Activated CD4-positive, alpha-beta T cell treated with anti-CD3 and anti-CD28 coated beads, Interleukin-2, Interleukin-6, amounts not matched to agents 100 ng/mL and 50 ng/mL, durations not matched to agents 16 hours and 8 hours (primary cell): ENCODE measurements at places on chromosomes 4 and X.

GRCh38 chr4:13833171-13833804 lies 205.8 kb upstream of the BOD1L1 start:
- no peak for DNase-seq

DNA sequence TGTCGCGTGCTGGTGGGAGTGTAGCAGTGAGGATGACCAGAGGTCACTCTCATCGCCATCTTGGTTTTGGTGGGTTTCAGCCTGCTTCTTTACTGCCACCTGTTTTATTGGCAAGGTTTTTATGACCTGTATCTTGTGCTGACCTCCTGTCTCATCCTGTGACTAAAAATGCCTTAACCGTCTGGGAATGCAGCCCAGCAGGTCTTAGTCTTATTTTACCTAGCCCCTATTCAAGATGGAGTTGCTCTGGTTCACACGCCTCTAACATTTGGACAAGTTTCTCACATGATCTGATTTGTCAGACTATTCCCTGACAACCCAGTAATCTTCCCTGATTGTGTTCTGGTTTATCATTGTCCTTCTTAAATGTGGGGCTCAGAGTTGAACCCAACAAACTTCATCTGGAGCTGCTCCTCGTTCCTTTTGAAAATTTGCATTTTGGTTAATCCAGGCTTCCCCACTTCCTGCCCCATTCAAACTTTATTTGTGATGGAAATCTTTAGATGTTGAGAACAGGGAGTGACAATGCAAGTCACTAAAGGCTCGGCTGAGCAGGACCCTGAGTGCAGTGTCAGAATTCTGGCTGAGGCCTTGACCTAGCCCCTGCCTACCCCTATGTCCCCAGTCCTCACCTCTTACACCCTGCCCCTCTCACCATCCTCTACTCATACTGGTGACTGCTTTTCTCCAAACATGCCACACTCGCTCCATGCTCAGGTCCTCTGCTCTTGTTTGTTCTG lies 226.8 kb downstream of the STIM2 start:
- no peak for DNase-seq

GRCh38 chr4:113758372-113758771 lies 3.2 kb downstream of the CAMK2D start:
- DNase-seq = no peak

GRCh38 chr4:125832161-125832560 lies 517.4 kb downstream of the FAT4 start:
- no peak for DNase-seq

DNA sequence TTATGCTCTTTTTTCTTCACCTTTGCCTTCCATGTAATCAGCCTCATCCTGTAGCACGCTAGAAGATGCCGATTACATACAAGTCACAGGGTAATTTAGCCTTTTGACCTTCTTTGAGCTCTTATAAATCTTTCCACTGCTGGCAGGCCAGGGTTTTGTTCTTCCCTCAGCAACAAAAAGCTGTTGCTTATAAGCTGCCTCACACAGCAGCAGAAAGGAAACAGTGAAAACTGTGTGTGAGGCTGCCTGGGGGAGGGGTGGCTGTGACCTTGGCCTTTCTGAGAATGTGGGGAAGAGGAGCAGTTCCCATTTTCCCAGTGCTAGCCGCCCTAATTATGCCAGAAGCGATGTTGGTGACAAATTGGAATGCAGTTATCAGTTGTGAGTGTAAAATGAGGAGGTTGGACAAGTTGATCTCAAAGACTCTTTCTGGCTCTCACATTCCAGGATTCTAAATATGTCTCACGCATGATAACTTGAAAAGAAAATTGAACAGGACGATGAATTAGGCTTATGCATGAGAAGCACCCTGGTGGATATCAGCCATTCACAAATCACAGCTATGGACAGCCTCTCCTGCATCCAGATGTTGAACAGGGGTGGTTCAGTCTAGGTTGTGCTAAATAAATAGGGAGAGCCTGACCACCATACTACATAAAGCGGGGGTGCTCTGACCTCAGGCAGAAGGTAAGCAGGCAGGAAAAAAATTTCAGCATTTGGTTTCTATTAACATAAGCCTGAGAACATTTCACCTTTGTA lies 25.7 kb downstream of the SLITRK2 start:
- no peak for DNase-seq

GRCh38 chr4:36088542-36088941 lies 155.8 kb downstream of the ARAP2 start:
- DNase-seq = no peak

DNA sequence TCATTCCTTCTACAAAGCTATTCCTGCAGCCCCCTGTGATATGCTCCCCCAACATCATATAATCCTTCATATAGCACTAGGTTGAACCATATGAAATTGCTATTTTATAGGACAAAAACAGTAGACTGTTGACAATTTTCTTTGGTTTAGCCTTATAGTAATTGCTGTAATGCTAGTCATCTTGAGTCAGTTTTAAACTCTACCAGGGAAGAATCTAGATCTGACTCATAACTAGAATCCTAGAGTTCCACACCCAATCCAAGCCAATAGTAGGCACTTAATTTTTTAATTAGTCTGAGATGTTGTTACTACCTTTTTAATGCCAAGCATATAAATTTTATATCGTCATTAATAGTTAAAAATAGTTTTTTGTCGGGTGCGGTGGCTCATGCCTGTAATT lies 136.8 kb downstream of the CHRNA9 start:
- peak; percentile 12 for DNase-seq

DNA sequence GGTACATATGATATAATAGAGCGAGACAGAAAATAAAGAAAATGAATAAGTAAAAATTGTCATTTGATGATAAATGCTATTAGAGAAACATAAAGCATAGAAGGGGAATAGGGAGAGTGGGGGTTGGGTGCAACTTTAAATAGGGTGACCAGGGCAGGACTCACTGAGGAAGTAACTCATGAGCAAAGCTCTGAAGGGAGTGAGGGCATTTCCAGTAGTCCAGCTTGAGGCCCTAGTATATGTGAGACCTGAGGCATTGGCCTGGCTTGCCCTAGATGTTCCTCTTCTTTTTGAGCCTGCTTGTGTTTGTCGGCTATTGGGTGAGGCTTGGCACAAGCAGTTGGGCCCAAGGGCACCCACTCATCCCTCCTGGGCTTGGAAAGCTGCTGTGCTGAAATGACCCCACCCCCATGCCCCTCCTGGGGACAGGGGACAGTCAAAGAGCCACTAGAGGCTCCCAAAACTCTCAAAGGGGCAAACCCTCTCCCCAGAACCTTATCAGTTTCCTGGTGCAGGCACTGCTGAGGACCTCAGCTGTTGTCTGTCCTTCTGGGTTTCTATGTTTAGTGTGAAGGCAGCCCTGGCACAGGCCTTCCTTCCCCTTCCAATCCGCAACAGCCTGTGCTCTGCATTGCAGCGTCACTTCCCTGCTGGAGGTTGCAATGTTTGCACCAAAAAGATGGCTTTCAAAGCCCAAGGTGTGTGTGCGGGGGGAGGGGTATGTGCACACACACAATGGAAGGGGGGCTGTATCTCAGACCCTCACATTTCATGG lies 40.1 kb downstream of the APLN start:
- DNase-seq = no peak

DNA sequence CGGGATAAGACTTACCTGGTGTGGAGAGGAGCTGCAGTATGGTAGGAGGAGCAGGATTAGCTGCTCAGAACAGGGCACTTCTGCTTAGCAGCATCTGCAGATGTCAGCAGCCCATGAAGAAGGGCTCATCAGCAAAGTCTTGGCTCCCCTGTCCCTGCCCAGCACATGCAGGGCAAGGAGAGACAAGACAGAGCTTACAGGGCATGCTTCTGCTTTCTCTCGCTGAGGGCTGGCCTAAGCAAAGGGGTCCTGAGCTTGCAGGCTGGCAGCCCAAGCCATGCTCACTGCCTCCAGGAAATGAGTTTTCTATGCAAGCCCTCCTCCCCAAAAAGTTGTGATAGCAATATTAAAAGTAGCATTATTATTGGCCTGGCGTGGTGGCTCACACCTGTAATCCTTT lies 39.5 kb upstream of the TAPT1 start:
- DNase-seq = no peak

GRCh38 chr4:1458581-1458980 lies 52.3 kb upstream of the NKX1-1 start:
- no peak for DNase-seq

GRCh38 chr4:16844816-16845586 lies 53.4 kb downstream of the LDB2 start:
- no peak for DNase-seq

- DNase-seq = no peak
Measured at GRCh38 chrX:39453889-39454621, 643.7 kb downstream of the BCOR start.

DNA sequence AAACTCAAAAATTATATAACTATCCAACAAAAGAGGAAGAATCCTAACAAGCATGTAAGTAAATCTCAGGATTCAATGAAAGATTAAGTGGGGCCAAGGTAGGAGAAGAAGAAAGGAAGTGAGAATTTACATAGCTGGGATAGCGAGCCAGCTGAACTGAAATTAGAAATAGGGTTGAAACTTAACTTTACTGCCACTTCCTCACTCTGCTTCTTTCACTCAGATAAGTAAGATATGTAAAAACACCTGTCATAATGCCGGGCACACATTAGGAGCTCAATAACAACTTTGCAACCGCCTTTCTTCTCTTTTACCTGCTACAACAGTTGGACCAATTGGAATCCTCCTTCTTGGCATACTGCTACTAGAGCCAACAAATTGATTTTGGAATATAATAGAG lies 129.4 kb downstream of the CNKSR2 start:
- no peak for DNase-seq

DNA sequence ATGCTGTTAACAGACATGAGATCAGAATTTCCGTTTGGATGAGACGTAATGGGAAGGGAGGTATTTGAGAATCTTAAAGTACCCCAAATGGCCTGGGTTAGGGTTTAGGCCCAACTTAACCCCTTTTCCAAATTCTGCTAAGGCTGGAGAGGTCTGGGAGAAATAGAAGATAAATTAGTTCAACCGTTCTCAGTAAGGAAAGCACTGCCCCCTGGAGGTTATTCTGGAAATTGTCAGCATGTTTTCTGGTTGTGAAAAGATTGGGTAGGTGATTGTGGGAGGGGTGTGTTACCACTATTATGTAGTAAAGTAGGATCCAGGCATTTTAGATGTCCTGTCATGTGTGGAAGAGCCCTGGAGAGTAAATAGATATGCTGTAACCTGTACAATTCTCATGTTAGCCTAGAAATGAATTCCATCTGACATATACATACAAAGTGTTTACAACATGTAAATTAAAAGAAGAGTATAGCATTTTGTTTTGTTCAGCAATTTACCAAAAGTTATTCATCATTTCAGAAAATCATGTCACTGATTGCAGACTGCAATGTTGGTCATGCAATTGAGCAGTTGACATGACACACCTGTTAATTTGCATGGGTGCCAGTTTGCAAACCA lies 26.8 kb upstream of the GRXCR1 start:
- DNase-seq = peak; percentile 71

GRCh38 chrX:97332963-97333362 lies 449.3 kb downstream of the RPA4 start:
- DNase-seq = no peak

- no peak for DNase-seq
Measured at GRCh38 chrX:128458888-128459287, 406.7 kb upstream of the ACTRT1 start.

DNA sequence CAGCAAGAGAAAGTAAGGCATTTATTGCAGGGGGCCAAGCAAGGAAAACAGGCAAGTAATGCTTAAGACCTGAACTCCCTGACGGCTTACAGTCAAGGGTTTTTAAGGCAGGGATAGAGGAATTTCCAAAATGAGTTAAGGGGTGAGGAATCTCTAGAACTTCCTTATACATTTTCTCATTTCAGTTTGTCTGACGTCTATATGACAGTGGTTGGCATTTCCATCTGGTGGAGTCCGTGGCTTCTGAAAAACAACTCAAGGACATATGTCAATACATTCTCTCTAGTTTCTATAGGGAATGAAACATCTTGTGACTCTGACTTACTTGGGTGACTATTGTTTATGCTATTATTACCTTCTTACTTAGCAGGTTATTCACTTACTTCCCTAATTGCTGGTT lies 19.3 kb upstream of the GUCY2F start:
- no peak for DNase-seq

GRCh38 chr4:41360214-41360920 lies 103.6 kb downstream of the UCHL1 start:
- DNase-seq = no peak

DNA sequence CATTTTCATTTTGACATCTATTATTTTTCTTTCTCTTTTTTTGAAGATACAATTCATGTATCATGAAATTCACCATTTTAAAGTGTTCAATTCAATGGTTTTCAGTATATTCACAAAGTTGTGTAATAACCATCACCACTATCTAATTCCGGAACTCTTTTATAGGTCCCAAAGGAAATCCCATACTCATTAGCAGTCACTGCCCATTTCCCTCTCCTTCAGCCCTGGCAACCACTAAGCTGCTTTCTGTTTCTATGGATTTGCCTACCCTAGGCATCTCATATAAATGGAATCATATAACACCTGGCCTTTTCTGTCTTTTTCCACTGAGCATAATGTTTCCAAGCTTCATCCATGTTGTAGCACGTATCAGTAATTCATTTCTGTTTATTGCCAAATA lies 3.2 kb upstream of the FGF2 start:
- no peak for DNase-seq

DNA sequence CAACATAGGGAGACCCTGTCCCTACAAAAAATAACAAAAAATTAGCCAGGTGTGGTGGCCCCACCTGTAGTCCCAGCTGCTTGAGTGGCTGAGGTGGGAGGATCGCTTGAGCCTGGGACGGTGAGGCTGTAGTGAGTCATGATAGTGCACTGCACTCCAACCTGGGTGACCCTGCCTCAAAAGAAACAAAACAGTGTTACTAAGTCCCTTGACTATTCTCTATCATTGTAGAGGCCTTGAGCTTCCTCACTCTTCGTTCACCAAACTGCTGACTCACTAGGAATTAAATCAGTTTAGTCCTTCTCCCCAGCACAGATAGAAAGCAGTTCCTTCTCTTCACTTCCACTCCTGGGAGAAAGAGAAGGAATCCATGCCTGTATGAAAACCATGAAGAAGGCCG lies 14.5 kb downstream of the CDS1 start:
- DNase-seq = no peak

- DNase-seq = no peak
Measured at GRCh38 chr4:185737489-185738037, 74.4 kb downstream of the SORBS2 start.

- no peak for DNase-seq
Measured at GRCh38 chr4:150321113-150321512, 242.9 kb downstream of the DCLK2 start.

DNA sequence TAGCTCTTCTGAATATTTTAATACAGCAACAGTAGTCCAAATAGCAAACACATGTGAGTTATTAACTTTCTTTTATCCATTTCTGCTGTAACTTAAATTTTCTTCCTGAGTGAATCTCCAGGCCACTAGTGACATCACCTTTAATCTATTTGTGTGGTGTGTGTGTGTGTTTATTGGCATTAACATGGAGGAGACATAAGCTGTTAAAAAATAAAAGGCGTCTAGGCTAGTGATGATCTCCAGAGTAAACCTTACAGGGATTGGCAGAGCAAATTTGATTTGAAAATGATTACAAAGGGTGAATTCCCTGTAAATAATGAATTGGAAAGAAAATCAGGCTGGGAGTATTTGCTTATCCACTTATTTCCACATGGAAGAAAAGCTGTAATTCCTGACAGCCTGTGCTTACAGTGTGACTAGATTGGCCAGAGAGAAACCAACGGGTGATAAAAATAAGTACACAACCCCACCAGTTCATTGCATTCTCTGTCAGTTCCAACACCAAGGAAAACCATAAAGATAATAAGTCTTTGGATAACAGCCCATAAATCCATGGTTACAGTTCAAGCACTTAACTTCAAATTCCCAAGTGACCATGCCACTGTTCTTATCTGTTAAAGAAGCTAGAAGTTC lies 186.1 kb downstream of the ENOX2 start:
- DNase-seq = no peak
